ENCODE measurements at places on chromosomes 13 and 19.

DNA sequence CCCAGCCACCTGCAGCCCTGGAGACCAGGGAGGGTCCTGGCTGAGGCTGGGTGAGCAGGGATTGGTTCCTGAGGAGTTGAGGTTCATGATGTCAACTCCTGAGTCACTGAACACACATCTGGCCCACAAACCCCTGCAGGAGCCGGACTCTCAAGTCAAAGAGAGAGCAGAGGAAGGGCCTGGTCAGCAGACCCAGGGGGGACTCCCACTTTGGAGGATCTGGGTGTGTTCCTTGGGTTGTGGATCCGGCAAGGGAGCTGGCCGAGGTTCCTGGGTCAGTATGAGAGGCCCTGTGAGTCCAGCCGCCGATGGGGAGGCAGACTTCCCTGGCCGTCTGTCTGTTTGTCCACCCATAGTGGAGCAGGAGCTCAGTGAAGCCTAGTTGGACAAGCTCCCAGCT is 4.0 kb downstream of the SLC7A10 start:
- no peak for DNase-seq

- no peak for DNase-seq
Measured at GRCh38 chr19:36707134-36707533, 19.7 kb downstream of the ZNF567 start.

GRCh38 chr19:30684613-30685012 is 312.4 kb downstream of the ZNF536 start:
- DNase-seq = no peak

DNA sequence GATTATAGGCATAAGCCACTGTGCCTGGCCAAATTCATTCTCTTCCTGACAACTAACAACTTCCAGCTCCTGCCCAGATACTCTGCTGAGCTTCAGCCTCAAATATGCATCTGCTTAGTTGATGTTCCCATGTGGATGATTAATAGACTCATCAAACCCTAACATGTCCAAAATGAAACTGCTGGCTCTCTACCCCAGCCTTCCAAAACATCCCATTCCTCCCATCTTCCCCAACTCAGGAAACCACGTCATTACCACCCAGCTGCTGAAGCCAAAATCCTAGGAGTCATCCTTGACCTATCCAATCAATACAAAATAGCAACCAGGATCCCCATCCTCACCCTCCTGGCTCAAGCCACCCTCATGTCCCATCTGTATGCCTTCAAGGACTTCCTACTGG is 20.9 kb downstream of the POU2F2 start:
- peak; percentile 78 for DNase-seq

GRCh38 chr13:114311908-114312307 is 2.4 kb upstream of the CHAMP1 start:
- peak; percentile 44 for DNase-seq

GRCh38 chr13:21175656-21176214 is 617 bp downstream of the SKA3 start:
- DNase-seq = no peak

DNA sequence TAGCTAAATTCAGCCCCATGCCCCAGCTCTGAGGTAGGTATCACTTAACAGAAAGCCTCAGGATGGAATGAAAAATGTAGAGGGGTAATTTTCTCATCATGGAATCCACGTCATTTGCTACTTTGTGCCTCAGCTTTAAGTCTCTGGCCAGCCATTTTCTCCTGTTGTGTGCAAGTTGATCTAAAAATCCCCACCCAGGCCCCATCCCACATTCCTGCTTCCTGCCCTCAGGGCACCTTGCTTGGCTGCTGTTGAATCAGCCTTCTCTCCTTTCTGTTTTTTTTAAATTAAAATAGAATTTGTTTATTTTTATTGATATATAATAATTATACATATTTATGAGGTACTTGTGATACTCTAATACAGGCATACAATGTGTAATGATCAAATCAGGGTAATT is 179.9 kb upstream of the TSHZ3 start:
- DNase-seq = no peak

- DNase-seq = no peak
Measured at GRCh38 chr13:30829833-30830637, 76.0 kb upstream of the MEDAG start.

DNA sequence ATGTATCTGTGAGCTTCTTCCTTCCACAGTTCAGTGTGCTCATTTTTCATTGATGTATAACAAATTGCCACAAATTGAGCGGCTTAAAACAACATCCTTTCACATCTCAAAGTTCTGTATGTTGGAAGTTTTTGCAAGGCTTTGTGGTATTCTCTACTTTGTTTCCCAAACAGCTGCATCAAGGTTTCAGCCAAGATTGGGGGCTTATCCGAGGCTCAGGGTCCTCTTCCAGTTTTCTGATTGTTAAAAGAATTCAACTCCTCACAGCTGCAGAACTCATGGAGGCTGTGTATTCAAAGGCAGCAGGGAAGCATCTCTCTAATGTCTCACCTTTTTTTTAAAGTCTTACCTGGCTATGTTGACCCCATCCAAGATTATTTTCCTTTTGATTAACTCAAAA is 1369.8 kb downstream of the PCDH9 start:
- DNase-seq = no peak

- no peak for DNase-seq
Measured at GRCh38 chr13:113159701-113160100, 1.3 kb downstream of the PROZ start.

GRCh38 chr19:7500811-7501450 is 12.1 kb upstream of the PEX11G start:
- no peak for DNase-seq

GRCh38 chr19:3576696-3577443 is 4.1 kb downstream of the HMG20B start:
- peak; percentile 50 for DNase-seq

GRCh38 chr19:40933025-40933424 is 51.0 kb upstream of the CYP2A7 start:
- no peak for DNase-seq

DNA sequence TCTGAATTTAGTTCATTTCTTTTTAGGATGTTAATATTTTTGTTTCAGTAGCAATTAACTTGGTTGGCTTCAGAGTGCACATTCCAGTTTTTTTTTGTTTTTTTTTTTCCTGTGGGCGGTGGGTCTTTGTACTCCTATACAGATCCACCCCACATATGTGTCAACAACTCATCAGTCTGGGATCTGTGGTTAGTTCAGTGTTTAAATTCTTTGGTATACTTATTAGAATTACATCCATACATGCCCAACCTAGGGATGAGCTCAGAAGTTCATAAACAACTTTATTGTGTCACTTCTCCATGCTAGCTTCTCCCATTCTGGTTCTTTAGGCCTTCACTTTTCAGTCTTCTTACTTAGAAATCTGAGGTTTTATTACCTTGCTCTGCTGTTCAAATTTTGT is 50.9 kb downstream of the PCCA start:
- DNase-seq = peak; percentile 36

DNA sequence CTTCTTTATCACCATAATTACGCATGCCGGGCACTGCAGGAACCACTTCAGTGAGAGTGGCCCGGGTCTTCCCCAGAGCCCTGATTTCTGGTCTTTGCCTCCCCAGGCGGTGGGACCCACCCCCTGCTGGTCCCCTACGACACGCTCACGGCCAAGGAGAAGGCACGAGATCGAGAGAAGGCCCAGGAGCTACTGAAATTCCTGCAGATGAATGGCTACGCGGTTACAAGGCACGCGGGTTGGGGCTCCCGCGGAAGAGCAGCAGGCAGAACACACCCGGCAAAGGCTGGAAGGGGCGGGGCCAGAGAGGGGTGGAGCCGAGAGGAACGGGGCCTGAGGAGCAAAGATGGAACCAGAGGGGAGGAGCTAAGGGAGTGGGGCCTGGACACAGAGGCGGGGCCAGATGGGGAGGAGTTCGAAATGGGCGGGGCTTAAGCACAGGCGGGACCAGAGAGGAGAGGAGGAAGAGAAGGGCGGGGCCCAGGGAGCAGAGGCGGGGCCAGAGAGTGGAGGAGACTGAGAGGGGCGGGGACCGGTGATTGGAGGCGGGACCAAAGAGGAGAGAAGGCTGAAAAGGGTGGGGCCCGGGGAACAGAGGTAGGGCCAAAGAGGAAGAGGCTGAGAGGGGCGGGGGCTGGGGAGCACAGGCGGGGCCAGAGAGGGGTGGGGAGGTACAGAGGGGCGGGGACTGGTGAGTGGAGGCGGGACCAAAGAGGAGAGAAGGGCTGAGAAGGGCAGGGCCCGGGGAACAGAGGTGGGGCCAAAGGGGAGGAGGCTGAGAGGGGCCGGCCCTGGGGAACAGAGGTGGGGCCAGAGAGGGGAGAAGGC is 73.4 kb downstream of the RYR1 start:
- DNase-seq = peak; percentile 13

DNA sequence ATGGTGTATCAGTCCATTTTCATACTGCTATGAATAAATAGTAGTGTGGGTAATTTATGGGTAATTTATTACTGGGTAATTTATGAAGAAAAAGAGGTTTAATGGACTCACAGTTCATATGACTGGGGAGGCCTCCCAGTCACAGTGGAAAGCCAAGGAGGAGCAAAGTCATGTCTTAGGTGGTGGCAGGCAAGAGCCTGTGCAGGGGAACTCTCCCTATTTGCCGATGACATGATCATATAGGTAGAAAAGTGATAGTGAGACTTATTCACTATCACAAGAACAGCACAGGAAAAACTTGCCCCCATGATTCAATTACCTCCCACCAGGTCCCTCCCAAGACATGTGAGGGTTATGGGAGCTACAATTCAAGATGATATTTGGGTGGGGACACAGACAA is 1137.7 kb downstream of the UQCRFS1 start:
- DNase-seq = no peak

Data from fibroblast of skin of left quadriceps (primary cell).